ENCODE measurements at places on chromosomes 5 and 9. TPM values are rescaled to one million over a fixed set of nuclear protein-coding genes. Genes with fewer than 3 reads are reported as not detected.
A peak's percentile ranks its signal among the peaks of the same experiment; 100 is the strongest.

DNA sequence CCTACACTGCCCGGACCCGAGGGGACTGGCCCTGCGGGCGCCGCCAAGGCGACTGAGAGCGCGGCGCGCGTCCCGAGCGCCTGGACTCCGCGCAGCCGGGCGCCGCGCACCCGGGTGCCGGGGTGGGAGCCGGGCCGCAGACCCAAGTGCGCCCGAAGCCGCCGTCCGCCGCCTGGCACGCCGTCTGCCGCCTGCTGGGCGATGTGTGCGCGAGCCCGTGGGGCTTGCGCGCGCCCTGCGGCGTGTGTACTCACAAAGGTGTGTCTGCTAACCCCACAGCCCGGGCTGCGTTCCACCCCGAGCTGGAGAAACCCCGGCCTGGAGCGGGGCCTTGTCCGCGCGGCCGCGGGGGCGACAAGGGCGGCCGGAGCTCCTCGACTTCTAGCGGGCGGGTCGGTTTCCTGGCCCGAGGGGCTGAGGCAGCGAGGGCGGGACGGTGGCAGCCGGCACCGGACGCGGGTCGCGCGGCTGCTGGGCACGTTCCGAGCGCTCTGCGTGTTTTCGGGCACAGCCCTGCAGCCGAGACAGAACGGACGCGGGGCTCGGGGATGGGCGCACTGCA, 1.1 kb upstream of the ZSWIM6 start:
- DNase-seq: peak; percentile 86

PCDHAC1 gene
- 0.21 TPM for polyA plus RNA-seq

DNA sequence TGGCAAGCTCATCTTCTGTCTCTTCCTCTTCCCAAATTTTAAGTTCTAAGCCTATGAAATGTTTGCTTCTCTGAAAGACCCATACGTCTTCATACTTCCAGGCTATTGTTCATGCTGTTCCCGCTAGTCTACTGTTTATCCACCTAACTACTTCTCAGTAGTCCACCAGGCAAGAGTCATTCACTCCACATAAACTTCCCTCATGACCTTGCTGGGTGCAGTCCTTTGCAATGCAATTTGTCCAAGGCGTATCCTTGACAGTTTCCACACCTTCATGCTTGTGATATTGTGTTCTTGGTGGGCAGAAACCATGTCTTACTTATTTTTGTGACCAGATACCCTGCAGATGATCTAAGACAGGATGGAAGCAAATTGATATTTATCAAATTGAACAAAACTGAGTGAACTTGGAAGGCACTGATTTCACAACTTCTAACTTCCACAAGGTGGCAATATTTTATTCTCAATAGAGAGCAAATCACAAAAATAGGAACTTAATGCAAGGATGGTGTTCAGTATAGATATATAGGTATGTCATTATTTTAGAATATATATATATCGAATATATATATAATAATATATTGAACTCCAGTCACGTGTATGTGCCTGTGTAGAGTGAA, 30.3 kb downstream of the TYRP1 start:
- no peak for DNase-seq

GRCh38 chr9:102841376-102841775, 153.8 kb upstream of the CYLC2 start:
- DNase-seq: no peak

PTGDS gene
- not detected for polyA plus RNA-seq

DNA sequence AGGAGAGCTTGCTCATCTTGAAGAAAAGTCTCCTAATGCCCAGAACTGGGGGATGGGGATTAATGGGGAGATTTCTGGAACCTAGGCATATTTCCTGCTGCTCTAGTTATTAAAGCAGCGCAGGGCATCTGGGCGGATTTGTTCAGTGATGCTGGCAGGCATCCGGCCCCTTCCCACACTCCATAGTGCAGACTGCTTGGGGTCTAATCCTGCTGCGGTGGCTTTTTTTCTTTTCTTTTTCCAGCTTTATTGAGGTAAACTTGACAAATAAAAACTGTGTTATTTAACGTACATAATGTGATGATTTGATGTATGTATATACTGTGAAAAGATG, 30.7 kb downstream of the PPARGC1B start:
- DNase-seq: no peak

DNA sequence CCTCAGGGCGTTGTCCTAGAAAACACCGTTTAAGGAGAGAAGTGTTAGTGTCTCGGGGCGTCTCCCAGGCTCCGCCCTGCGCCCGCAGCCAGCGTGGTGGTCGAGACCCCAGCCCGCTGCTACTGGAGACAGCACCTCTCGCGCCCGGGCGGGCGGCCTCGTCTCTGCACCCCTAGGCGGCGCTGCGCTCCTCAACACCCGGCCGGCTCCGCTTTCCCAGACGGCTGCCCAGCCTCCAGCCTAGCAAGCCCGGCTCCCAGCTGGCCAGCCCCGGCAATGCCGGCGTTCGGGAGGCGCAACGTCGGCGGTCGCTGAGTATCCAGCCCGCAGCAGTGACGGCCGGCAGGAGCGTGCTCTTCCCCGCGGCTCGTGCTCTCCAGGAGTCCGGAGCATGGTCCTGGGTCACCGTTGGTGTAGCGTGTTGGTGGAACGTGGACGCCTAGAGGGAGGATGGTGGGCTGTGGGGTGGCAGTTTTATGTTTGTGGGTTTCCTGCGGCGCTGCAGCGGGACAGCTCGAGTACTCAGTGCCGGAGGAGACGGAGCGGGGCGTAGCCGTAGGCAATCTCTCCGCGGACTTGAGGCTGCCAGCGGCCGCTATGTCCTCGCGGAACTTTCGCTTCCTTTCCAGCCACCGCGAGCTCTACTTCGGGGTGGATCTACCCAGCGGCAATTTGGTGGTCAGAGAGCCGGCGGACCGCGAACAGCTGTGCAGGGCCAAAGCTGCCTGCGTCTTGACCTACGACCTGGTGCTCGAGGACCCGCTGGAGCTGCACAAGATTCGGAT, 536 bp downstream of the PCDHAC1 start:
- peak; percentile 95 for DNase-seq

GARIN3 gene
- not detected for polyA plus RNA-seq

C5orf46 gene
- polyA plus RNA-seq: 4.1 TPM

PHF24 gene
- polyA plus RNA-seq: not detected

GRCh38 chr5:110086658-110087388, 397.1 kb downstream of the MAN2A1 start:
- DNase-seq: no peak

- DNase-seq: peak; percentile 72
Observed at GRCh38 chr9:95753762-95754465, 121.6 kb upstream of the ERCC6L2 start.

SPINK6 gene
- polyA plus RNA-seq: not detected

GRCh38 chr5:74243634-74244033, 396.9 kb downstream of the ENC1 start:
- DNase-seq: no peak

- peak; percentile 79 for DNase-seq
Observed at GRCh38 chr9:21995006-21995665, 545 bp downstream of the CDKN2B-AS1 start.

LRRC70 gene
- 0.08 TPM for polyA plus RNA-seq

- no peak for DNase-seq
Observed at GRCh38 chr5:92505145-92505544, 1075.9 kb downstream of the NR2F1-AS1 start.

DNA sequence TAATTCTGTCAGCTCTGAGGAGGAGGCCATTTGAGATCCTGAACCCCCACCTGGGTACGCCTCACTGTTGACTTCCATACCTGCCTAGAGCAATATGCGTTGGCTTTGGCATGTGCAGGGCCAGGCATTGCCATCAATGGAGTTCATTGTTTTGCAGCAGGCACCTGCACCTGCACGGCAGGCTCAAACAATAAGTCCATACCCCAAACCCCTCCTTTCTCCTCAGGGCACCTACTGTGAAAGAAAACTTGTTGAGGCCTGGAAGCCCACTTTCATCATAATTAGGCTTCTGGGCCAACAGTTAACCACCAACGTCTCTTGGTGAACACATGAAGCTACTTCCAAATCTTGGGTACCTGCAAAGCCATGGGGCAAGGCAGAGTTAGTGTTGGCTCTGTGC, 238.7 kb downstream of the NFIB start:
- no peak for DNase-seq

PCDHGC4 gene
- 0.53 TPM for polyA plus RNA-seq

- DNase-seq: no peak
Observed at GRCh38 chr9:33099754-33100153, 23.3 kb upstream of the SMU1 start.

DNA sequence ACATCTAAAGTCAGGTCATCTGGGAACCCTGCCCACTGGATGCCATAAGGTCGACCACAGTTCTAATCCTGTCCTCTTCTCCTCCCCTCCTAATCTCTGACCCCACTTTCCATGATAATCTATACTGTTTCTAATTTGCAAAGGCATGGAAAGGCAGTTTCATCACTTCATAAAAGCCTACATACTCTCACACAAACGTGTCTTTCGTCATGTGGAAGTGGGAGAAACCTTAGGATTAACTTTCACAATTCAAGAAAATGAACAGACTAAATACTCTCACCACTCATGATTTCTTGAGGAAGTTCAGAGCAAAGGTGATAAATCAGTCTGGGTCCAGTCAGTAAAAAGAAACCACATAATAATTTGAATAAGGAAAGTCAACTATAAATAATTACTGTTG, 5.5 kb downstream of the FANCC start:
- no peak for DNase-seq

- DNase-seq: no peak
Observed at GRCh38 chr5:96321345-96321744, 111.7 kb downstream of the PCSK1 start.

- DNase-seq: no peak
Observed at GRCh38 chr9:127049044-127049443, 73.4 kb downstream of the ANGPTL2 start.

DNA sequence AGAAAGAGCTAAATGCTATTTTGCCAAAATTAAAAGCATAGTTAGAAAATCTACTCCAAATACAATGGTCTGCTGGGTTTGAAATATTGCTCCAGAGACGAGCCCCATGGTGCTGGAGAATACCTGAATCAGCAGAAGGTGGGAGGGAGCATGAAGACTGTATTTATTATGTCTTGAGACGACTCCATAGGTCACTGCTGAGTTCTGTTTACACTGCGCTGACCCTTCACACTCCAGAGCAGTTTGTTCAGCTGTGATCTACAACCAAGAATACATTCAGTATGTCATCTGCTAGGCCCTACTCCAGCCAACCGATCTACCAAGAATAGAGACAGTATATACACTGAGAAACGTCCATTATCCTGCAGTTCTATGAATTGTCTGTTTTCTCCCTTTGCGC, 150.5 kb downstream of the TLE1 start:
- DNase-seq: no peak

DNA sequence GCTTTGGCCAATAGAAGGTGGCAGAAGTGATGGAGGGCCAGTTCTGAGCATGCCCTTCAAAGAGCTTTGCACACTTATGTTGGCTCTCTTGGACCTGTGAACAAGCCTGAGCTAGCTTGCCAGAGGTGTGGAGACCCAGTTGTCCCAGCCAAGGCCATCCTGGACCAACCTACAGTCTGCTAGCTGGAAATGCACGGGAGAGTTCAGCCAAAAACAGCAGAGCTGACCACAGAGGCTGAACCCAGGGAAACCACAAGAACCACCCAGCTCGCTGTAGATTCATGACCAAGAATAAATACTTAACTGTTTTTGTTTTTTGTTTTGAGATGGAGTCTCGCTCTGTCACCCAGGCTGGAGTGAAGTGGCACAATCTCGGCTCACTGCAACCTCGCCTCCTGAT, 65.4 kb upstream of the HAND1 start:
- no peak for DNase-seq

- peak; percentile 70 for DNase-seq
Observed at GRCh38 chr5:172418862-172419814, 35.2 kb downstream of the SH3PXD2B start.

SAPCD2 gene
- polyA plus RNA-seq: 6.0 TPM

DNA sequence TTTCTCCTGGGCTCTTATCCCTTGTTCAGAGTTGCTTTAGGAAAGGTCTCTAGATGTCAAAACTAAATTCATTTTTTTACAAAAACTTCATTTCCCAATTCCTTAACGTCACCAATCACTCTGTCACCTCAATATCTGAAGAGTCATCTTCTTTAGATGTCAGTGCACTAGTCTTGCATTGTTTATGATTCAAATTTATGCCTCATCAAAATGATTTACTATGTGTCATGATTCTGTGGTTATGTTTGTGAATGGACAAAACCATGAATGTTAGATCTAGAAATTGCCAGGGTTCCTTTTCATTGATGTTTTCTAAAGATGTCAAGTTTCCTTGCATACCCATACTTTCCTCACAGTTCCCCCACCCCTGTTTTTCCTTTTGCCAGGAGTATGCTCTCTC, 21.5 kb downstream of the CWC27 start:
- DNase-seq: no peak

DNA sequence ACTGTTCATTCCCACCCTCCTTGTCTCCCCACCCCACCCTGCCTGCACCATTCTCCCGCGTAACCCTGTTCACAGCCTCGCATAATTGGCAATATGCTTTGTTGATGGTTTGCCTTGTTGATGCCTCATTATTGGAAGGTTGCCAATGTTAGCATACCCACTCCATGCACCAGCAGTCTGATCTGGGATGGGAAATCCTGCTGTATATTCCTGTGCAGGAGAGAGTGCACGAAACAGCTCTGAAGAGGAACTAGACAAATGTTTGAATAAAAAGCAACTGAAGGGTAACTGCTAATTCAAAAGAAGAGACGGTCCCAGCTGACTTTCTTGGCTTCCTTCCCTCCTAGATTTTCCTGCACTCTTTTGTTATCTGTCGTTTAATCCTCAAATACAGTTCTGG, 271.7 kb upstream of the TLE4 start:
- peak; percentile 36 for DNase-seq

- DNase-seq: no peak
Observed at GRCh38 chr5:1068895-1069719, 42.8 kb downstream of the SLC12A7 start.

GRCh38 chr9:117414220-117414905, 494 bp downstream of the ASTN2 start:
- DNase-seq: peak; percentile 80

CDKN2A gene
- polyA plus RNA-seq: 41.4 TPM

DNA sequence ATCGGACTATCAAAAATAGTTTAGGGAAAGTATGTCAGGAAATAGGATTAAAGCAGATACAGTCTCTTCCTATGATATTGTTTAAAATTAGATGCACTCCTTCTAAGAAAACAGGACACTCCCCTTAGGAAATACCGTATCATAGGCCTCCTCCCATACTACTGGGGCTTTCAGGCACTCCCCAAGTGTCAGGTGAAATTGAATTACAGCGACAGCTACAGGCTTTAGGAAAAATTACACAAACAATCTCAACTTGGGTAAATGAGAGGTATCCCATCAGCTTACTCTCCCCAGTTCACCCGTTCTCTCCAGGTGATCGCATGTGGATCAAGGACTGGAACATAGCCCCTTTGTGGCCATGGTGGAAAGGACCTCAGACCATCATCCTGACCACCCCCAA, 110.4 kb upstream of the EPB41L4A start:
- peak; percentile 4 for DNase-seq

All from SK-N-SH (cell line).